ENCODE measurements at places on chromosomes 7 and 10.

DNA sequence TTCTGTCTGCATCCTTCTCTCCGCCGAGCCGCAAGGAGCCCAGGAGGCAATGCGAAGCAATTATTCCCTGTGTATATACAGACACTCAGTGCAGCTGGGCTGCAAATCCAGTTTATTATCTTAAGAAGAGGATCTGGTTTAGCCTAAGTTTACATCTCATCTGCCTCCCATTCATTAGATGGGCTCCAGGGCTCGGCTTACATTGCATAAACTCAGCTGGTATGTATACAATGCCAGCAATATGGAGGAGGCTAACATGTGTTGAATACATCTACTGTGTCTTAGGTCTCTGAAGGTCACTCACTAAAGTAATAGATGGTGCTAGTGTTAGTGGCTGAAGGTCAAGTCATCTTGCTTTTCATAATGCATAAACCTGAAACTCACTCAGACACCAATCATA is 996.8 kb downstream of the KCNMA1 start:
- no peak for DNase-seq

DNA sequence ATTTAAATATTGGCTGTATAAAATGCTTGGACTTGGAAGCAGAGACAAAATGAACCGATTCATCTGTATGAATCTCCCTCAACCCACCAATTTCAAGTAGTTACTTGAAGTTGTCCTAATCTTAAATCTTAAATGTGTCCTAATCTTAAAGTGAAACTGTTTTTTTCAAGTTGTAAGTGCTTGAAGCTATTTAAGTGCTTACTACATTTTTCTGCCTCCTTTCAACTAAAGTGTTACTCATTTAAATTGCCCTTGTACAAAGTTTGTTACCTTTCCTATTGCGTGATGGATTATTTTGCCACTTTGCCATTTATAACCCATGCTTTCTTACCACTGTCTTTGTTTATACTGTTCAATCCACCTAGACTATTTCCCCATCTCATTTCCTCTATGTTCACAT is 2.8 kb downstream of the BCAP29 start:
- DNase-seq = no peak

DNA sequence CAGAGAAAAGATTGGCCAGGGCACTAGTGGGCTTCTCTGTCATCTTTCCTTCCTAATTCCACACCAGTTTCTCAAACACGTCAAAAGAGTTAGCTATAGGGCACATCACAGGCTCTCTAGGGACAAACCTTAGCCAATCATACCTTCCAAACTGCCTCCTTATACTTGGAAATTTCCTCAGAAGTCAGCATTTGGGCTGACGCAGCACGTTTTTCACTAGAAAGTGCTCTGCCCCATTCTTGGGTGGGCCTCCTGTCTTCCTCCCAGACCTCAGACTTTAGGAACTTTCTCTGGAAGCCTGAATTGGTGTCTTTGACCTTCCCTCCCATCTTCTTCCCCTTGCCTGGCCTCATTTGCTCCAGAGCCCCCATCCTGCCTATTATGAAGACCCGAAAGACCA is 11.1 kb downstream of the SFXN3 start:
- no peak for DNase-seq

DNA sequence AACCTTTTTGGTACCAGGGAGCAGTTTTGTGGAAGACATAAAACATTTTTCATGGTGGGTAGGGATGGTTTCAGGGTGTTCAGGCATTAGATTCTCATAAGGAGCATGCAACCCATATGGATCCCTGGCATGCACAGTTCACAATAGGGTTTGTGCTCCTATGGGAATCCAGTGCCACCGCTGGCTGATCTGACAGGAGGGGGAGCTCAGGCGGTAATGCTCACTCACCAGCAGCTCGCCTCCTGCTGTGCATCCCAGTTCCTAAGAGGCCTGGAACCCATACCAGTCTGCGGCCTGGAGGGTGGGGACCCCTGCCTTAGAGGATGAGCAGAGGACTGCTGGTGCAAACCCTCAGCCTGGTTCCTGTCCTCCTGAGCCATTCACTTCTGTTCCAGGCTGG is 561.7 kb downstream of the SDK1 start:
- DNase-seq = no peak

- no peak for DNase-seq
Observed at GRCh38 chr7:73828107-73828803, 2.5 kb upstream of the CLDN4 start.

DNA sequence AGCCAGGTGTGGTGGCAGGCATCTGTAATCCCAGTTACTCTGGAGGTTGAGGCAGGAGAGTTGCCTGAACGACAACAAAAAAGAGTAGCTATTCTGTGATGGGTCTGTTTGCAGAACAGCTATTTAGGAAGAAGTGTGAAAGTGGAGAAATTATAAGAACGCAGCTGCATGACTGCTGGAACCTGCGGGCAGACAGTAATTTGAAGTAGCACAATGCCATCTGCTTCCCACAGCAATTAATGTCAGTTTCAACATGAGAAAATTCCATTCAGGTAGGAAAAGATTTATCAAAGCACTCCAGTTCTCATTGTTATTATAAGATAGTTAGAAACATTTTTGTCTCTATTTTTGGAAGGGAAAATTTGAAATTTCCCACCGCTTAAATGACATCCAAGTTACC is 21.5 kb downstream of the LAMB1 start:
- no peak for DNase-seq

- DNase-seq = no peak
Observed at GRCh38 chr10:31668326-31668725, 260.3 kb downstream of the ARHGAP12 start.

DNA sequence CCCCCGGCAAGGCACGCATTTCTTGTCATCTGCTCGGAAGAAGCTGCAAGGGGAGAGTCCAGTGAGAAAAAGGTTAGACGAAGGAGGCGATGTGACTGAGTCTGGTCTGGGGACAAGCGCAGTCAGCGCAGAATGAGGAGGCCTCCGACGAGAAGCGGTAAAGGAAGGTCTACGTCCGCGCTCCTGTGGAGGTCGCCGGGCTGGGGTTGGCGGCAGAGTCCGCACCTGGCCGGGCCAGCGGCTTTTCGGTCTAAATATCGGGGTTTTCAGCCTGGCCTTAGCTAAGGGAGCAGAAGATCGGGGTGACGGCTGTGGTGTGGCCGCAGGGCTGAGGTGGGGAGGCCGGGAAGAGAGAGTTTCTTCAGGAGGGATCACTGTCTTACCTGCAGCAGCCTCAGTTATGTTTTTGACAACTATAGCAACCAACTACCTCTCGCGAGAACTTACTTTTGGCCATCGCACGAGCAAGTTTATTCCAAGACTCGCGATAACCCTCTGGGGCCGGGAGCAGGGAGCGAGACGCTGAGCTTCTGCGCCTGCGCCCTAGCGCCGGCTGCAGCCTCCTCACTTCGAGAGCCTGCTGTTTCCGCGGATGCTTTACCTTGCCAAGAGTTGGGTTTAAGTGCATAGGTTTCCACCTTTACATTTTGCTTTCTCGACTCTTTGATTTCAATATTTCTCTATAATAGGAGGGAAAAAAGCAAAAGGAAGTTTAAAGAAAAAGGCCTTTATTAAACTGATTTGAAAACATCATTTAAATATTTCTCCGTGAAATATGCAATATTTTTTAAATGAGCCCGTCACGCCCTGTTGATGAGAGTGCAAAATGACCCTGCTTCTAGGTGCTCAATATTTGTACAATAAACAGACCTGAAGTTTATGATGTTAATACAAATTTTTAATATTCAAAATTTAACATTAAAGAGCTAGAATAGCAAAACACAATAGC is at the start of gene CFAP70:
Gene CFAP70 (minus strand): TSS at position 534 of the 949 bp plus-strand sequence. CDS start 4,068 bp downstream, outside the sequence.
- peak; percentile 83 for DNase-seq

- no peak for DNase-seq
Observed at GRCh38 chr7:54719974-54720373, 39.0 kb downstream of the SEC61G start.

DNA sequence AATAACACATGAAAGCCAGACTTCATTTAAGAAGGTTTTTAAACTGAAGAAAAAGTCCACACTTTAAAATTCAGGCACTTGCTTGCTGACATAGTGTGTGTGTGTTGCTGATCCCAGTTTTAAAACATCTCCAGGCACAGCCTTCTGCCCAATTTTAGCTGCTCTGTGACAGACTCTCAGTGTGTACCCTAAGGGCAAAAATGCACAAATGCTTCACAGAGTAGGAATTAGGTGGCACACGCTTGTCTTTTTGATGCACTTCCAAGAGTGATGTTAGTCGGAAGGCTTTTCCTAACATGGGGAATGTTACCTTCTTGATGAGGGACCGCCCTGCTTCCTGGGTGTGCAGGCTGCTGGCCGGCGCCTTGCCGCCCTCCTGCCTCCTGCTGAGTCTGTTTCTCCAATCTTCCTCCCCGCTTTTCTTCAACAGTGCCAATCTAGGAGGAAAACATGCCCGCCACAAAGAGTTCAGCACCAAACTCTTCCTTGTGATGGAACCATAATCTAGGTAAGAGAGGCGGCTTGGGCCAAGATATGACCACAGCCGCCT is 122.3 kb downstream of the SVIL start:
- DNase-seq = no peak

Data from stimulated activated CD4-positive, alpha-beta T cell treated with anti-CD3 and anti-CD28 coated beads, Interleukin-12 subunit alpha, Interleukin-12 subunit beta, amount 100 ng/mL, for 4 hours (primary cell).